ENCODE measurements at places on chromosomes 3 and 15.

DNA sequence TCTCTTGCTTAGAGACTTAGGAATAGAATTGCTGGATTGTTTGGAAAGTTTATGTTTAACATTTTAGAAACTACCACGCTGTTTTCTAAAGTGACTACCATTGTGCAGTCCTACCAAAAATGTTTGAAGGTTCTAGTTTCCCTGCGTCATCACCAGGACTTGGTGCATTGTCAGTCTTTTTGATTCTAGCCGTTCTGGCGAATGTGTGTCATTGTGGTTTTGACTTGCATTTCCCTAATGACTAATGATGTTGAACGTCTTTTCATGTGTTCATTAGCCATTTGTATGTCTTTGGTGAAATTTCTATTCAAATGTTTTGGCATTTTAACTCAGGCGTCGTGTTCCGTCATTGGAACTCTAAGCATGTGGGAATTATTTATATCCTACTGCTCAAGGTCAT is 58.0 kb downstream of the CHD2 start:
- no peak for DNase-seq

- no peak for DNase-seq
These were observed 33.7 kb upstream of the RBMS3 start for GRCh38 chr3:29247088-29247745.

- no peak for DNase-seq
These were observed 81.6 kb downstream of the SSR3 start for GRCh38 chr3:156473341-156473740.

GRCh38 chr3:31297726-31298298 is 234.9 kb upstream of the STT3B start:
- no peak for DNase-seq

GRCh38 chr3:31421314-31422048 is 111.2 kb upstream of the STT3B start:
- no peak for DNase-seq

GRCh38 chr3:189737619-189738018 is 106.4 kb downstream of the TP63 start:
- DNase-seq = no peak
